ENCODE measurements at places on chromosomes 5 and 9.

DNA sequence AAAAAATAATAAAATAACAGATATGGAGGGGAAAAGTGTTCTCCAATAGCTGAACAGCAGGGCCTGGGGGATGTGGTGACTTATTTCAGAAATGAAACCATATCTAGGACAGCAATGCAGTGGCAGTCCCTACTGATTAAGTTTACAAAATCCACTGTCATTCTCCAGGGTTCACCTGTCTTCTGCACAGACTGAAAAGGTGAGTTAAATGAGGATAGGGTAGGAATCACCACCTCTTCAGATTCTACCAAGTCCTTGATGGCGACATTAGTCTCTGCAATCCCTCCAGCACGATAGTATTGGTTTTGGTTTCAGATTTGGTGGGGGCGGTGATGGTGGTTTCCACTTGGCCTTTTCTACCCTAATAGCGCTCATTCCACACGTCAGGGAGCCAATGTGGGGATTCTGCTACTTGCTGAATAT lies 32.3 kb upstream of the NPM1 start:
- no peak for DNase-seq

DNA sequence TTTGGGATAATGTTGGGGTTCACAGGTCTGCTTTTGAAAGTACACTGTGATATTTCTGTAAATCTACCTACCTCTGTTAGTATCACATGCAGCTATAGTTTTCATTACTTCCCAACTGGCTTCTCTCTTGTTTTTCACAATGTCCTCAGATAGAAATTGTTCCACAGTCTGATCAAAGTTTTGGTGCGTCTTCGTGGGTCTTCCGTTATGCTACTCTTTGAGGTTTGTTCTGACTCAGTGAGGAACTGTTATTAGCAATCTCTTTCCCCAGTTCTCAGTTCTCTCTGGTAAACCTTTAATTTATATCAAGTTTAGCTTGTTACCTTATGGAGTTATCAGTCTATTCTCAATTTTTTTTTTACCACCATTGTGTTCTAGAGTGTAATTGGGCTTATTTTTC lies 2061.2 kb upstream of the CDH9 start:
- DNase-seq = no peak

DNA sequence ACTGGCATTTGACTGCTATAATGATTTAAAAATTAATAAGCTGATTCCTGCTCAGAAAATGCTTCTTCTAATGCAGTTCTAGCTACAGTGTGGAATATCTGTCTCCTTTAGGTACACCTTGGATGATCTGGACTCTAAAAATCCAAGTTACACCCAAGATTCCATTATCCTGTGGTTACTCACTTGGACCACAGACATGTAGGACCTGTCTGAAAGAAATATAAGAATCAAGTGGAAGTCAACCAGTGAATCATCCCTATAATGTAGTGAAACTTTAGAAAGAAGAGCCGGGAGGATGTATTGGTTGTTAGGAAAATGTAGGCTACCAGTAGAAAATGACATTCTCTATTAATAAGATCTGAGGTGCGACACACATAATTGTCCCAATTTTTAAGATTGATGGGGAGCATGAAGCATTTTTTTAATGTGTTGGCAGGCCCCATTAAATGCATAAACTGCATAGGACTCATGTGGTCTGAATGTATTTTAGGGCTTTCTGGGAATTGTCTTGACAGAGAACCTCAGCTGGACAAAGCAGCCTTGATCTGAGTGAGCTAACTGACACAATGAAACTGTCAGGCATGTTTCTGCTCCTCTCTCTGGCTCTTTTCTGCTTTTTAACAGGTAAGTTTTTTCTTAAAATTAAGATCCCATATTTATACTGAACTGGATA lies at the start of gene SPINK6:
Gene SPINK6, plus strand, starts transcription at position 512 of the 673 bp plus-strand sequence. Its CDS starts 55 bp downstream, at position 567.
- no peak for DNase-seq

DNA sequence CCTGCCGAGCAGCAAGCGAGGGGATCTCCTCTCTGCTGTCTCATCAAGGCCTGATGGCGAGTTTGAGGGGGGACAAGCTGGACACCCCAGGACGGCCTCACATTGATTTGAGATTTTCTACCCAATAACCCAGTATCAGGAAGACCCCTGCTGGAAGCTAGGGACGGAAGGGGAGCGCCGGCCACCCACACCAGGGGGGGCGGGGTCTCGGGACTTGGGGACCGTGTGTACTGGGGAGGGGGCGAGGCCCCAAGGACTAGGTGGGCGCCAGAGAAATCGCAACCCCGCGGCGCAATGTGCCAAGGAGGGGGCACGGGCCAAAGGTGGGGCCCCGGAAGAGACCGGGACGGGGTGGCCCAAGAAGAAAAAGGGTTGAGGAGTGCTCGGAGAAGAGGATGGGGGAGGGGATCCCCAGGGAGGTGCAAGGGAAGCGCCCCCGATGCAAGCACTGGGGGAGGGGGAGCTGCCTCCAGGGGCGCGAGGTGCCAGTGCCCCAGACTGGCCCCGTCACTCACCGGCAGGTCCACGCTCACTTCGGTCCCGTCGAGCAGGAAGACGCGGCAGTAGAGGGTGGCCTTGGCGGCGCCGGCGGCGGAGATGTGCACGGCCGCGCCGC lies 1.1 kb downstream of the EPB41L4B start:
- peak; percentile 3 for DNase-seq

- DNase-seq = no peak
These were observed 150.0 kb upstream of the GDNF start for GRCh38 chr5:37989884-37990283.

- no peak for DNase-seq
These were observed 29.2 kb upstream of the ECM2 start for GRCh38 chr9:92564982-92565381.

- DNase-seq = no peak
These were observed 59.8 kb downstream of the PTCD2 start for GRCh38 chr5:72379936-72380335.

GRCh38 chr5:177249761-177250537 lies 53.6 kb downstream of the RAB24 start:
- DNase-seq = no peak

- no peak for DNase-seq
These were observed 6.8 kb upstream of the ZBTB34 start for GRCh38 chr9:126853667-126854066.

DNA sequence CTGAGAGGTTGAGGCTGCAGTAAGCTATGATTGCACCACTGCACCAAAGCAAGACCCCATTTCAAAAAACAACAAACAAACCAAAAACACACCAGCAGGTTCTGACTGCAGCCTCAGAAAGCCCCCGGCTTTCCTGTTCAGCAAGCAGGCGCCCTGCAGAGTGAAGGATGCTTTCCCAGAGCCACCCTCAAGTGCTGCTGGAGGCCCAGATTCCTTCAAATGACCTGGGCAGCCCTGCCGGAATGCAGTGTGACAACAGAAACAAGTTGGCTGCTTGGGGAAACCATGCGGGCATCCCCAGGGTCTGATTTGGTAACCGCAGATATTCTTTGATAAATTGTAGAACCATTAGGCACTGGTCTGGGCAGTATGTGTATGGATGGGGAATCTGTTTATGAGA lies 35.7 kb upstream of the GNE start:
- DNase-seq = no peak

DNA sequence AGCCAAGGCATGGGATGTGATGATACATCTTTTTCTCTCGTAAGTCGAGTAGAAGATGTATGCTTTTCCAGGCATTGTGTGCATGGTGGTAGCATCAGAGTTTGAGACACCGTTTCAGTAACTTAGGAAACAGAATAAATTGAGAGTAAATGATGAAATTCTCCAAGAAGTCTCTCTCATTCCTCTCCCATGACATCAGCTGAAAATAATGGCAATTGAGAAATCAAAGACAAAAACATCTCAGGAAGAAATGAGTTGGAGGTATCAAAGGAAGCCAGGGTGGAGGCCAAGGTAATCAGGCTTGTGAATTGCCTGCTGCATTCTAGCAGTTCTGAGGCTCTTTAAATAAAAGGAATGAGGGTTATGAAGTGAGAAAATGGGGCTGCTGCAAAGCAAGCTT lies 53.9 kb downstream of the SGCD start:
- DNase-seq = no peak

DNA sequence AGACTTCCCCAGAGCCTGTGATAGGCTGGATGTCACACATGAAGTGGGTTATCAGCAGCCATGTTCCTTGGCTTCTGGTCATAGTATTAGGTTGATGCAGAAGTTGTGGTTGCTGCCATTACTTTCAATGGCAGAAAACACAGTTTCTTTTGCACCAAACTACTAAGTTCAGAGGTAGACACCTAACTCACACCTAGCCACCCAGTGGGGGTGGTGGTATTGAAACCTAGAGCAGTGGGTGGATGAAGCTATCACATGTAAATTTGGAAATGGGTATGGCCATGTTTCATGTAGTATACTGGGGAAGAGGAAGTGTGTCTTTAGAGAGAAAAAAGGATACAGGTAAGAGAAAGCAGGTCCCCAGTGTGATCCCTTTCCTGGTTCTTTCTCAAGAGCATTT lies 347.9 kb upstream of the SEMA6A start:
- DNase-seq = no peak

DNA sequence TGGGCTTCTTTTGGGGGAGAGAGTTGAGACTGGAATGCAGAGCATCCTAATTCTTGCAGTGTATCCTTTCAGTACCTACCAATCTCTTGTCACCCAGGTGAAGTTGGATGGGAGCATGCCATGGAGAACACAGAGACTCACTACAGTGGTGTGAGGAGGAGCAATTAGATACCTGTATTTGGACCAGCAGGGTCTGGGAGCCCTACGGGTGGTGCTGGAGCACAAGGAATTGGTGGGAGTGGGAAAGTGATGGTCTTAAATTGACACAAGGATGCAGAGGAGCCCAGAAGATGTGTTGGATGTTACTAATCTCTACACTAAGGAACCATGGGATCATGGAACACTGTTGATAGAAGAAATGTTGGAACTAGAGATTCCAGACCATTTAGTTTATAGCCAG lies 212.7 kb downstream of the CHSY3 start:
- no peak for DNase-seq

DNA sequence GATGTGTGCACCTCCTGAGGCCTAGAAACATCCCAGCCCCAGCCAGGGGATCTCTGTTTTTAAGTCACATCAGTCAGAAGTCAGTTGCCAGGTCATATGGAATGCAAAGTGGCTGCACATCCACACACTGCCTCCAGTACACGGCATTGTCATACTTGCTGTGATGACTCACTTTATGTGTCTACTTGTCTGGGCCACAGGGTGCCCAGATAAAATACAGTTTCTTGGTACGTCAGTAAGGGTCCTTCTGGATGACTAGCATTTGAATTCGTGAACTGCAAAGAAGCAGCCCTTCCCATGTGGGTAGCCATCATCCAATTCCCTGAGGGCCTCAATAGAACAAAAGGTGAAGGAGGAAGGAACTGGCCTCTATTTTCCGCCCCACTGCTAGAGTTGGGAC lies 27.7 kb downstream of the AUH start:
- DNase-seq = no peak

GRCh38 chr9:83701286-83701685 lies 6.5 kb downstream of the UBQLN1 start:
- DNase-seq = no peak

GRCh38 chr9:16652582-16652981 lies 217.9 kb downstream of the BNC2 start:
- DNase-seq = no peak

GRCh38 chr9:113345190-113345589 lies 4.2 kb upstream of the BSPRY start:
- DNase-seq = no peak

- no peak for DNase-seq
These were observed 3.5 kb upstream of the WDR38 start for GRCh38 chr9:124849801-124850200.

DNA sequence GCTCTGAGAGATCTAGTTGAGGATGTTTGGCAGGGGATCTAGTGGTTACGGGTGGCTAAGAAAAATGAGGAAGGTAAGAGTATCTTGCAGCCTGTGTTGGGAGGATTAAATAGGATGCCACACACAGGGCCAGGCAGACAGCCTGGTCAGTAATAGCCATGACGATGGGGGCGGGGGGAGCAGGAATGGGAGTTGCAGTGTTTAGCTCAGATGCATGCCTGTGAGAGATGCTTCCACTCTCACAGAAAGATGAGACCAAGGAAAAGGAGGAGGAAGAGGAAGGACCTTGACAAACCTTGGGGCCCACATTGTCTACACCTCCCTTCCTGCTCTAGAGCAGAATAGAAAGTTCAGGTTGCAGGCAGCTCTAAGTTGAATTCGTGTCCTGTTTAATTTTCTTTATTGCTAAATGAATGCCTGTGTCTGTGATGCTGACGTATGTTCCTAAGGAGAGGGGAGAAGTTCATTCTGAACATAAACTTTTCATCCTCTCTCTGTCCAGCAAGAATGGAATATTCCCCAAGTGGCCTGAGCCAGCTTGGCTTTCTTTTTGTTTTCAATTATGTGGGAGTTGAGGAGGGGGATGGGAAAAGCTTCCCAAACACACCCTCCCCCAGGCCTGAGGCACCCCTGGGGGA lies 28.7 kb downstream of the TGFBI start:
- no peak for DNase-seq

GRCh38 chr9:72925126-72925789 lies 27.6 kb downstream of the ALDH1A1 start:
- DNase-seq = no peak

GRCh38 chr5:79081779-79082178 lies 12.2 kb downstream of the BHMT2 start:
- DNase-seq = no peak

GRCh38 chr5:56143373-56143714 lies 89.8 kb downstream of the ANKRD55 start:
- no peak for DNase-seq

DNA sequence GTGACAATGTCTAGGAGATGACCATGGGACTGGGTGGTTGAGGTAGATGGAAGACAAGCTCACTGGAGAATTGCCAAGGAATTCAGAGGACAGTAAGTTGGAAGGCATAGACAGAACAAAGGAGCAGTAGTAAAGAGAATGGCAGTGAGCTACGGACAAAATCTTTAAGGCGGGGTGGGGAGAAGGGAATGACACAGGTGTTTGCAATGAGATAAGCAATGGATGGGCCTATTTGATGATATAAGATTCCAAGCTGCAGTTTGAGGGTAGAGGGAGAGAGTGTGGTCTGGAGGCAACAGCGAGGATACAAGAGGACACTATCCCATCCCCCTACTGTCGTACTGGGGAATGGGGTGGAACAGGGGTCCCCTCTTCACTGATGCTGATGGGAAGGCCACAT lies 14.4 kb downstream of the PTTG1 start:
- no peak for DNase-seq

DNA sequence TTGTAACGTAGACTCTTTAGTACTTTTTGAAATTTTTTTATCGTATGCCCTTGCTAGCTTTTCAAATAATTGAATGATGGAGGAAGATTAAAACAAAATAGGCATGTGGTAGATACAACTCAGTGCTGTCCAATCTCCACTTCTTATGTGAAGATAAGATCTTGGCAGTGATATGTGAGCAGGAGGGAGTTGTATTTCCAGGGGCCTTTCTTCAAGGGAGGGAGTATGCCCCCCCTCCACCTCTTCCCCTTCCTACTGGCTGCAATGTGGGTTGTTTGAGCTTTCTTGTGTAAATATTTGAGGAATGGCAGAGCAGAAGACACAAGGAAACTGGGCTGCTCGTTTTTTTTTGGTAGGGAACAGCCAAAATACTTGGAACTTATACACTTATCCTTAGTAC lies 374.9 kb downstream of the PSAT1 start:
- no peak for DNase-seq

DNA sequence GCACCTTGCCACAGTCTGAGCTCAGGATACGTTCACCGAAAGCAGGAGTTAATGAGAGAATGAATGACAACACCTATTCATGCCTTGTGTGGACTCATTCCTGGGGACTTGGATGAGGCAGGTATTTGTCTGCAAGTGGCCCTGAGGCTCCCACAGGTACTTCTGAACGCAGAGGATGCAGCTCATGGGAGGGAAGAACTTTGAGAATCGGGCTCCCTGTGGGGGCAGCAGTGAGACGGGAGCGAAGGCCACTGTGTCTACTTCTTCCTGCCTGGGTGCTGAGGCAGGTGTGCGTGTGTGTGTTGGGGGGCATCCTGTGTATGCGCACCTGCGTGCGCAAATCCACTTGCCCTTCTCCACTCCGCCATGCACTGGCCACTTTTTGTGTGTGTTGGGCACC lies 42.2 kb downstream of the PTPN3 start:
- DNase-seq = no peak
